Heart left ventricle (tissue), 16 donors: ENCODE measurements at places on chromosomes 13 and 19. TPM values are rescaled to one million over a fixed set of nuclear protein-coding genes. Genes with fewer than 3 reads are reported as not detected.

DNA sequence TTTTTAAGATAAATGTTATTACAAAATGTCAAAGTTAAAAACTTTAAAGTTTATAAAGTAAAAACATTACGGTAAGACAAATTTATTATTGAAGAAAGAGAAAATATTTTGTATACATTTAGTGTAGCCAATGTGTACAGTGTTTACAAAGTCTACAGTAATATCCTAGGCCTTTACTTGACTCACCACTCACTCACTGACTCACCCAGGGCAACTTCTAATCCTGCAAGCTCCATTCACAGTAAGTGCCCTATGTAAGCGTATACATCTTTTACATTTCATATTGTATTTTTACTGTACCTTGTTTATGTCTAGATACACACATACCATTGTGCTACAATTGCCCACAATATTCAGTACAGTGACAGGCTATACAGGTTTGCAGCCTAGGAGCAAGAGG is 448.2 kb downstream of the KCTD12 start:
- no peak for DNase-seq

DNA sequence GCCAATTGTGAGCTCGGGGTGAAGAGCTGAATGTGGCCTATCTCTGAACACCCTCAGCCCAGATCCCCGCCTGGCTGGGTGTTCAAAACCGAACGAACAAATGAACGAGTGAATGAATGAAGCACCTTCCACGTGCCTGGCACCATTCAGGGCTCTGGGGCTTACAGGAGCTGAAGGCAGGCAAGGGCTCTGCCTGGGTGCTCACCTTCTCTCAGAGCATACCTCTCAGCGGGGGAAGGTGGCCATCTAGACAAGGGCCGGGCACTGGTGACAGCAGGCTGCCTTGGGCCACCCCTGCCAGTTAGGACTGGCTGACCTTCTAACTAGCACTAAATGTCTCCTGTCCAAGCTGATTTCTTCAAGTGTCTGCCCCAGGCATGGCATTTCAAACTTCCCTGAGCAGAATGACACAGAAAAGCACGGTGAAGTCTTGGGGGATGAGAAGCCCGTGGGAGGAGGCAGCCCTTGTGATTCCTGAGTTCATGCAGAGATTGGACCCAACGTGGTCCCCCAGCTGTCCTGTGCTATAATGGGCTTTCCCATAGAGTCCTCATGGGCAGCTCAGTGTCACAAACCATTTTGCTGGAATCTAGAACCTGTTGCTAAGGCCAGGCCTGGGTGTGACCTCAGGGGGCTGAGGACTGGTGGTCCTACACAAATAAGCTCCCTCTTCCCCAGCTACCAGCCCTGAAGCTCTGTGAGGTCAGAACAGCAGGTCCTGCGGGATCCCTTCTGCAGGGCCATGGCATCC is 27.9 kb upstream of the VSTM2B start:
- DNase-seq = no peak

DNA sequence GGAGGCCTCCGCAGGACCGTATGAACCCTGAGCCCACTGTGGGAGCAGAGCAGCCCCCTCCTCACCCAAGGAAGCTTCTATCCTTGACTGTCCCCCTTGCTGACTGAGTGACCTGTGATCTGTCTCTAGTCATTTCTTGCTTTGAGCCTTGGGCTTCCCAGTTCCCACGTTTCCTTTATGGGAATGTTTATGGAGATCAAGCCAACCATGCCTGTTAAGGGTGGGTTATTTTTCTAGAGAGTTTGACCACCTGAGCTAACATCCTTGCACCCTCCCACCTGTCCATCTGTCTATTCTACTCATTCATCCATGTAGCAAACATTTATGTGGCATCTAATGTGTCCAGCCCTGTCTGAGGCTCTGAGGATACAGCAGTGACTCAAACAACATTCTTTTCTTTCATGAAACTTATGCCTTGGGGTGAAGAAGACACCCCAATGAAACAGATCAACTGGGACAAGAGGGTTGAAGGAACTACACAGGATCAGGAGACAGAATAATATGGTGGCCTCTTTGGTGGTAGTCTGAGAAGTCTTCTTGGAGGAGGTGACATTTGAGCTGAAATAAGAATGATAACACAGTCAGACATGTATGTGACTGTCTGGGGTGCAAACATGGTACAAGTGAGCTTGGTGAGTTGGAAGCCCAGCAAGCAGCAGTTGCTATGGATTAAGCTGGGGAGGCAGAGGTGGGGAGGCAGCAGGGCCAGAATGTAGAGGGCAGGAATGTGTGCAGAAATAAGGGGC is 30.5 kb downstream of the CERS4 start:
- no peak for DNase-seq

GRCh38 chr19:6828306-6828697 is 55.8 kb downstream of the VAV1 start:
- no peak for DNase-seq

- no peak for DNase-seq
These were observed 38.1 kb upstream of the RANBP3 start for GRCh38 chr19:6015841-6016545.

- no peak for DNase-seq
These were observed 37.1 kb downstream of the DZIP1 start for GRCh38 chr13:95607366-95607765.

DNA sequence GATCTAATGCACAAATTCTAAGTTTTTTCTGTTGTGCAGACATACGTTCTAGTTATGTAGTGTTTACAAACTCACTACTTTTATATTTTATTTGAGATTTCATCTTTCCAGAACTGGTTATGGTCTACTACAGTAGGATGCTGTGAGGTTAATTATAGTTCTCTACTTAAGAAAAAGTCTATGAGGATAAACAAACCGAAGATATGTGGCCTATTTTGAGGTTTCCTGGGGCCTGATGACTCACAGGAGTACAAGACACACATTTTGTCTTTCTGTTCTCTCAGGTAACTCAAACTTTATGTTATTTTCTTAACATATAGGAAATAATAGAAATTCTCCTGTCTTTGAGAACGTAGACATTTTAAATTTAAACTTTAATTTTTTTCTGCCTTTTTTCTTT is 45.1 kb downstream of the PCDH20 start:
- DNase-seq = no peak

- no peak for DNase-seq
These were observed 1431.9 kb upstream of the PCDH20 start for GRCh38 chr13:62847520-62847919.

GRCh38 chr13:113997845-113998751 is 24.2 kb upstream of the C13orf46 start:
- DNase-seq = peak; percentile 50

GRCh38 chr19:17296273-17296672 is 7.0 kb downstream of the ABHD8 start:
- DNase-seq = no peak

DNA sequence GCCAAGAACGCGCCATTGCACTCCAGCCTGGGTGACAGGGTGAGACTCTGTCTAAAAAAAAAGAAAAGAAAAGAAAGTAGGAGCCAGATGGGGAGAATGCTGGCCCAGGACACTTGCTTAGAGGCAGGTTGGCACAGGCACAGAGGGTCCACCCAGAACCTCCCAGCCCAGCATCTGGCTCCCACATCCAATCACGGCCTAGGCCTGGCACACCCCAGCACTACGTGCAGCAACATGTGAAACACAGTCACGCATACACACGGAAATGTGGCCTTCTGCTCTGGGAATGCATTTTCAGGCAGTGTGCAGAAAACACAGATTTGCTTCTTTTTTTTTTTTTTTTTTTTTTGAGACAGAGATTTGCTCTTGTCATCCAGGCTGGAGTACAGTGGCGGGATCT is 20.9 kb upstream of the FOSB start:
- no peak for DNase-seq

DNA sequence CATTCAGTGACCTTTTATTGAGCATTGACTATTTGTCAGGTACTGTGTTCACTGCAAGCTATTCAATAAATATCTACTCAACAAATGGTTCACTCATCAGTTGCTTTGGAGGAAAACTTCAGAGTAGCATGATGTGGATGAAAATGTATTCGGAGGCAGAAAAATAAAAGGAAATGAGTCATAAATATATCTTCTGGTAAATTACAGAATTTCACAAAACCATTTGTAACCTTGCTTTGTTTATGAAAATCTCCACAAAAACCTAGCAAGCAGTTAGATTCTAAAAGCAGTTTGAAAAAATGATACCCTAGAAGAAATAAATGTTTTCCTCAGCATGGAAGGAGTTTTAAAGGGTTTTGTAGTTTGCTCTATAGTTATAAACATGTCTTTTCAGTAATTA is 399.6 kb downstream of the LMO7 start:
- DNase-seq = no peak

DNA sequence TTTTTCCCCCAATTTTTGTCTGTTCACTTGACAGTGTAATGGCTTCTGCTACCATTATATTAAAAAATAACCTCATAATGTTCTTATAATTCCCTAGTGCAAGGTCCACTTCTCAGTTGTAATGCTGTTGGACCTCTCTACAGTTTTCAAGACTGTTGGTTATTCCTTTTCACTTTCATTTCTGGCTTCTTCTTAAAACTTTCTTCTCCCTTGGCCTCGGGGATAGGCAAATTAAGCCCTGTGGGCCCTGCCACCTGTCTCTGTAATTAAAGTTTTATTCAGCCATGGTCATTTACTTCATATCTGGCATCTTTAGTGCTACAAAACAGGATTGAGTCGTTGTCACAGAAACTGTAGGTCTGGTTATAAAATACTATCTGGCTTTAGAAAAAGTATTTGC is 313.5 kb downstream of the KLF12 start:
- DNase-seq = no peak

GRCh38 chr19:16330368-16330801 is 5.8 kb downstream of the KLF2 start:
- DNase-seq = peak; percentile 75

DNA sequence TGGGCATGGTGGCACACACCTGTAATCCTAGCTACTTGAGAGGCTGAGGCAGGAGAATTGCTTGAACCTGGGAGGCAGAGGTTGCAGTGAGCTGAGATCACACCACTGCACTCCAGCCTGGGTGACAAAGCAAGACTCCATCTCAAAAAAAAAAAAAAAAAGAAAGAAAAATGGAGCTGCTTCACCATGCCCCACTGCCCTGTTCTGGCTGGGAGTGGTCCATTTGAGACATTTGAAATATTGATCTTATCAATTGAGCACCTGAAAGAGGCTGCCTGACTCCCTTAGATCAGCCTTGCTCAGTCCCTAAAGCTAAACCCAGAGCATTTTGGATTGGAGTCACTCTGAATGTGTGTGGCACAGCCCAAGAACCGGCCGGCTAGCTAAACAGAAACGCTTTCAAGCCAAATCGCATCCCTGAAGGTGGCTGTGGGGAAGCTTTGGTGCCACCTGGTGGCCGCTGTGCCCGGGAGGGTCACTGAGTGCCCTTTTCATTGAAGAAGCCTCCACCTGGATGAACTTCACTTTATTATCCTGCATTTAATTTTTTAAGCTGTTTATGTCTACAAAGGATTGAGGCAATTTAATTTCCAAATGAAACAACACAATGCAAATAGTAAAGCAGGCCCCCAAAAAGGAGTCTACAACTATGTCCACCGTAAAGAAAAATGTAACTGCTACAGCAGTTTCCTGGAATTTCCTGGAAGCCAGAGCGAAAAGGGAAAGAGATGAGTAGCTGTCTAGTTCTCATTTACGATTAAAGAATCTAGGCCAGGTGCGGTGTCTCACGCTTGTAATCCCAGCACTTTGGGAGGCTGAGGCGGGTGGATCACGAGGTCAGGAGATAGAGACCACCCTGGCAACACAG is 53.1 kb upstream of the SERPINE3 start:
- peak; percentile 79 for DNase-seq

DNA sequence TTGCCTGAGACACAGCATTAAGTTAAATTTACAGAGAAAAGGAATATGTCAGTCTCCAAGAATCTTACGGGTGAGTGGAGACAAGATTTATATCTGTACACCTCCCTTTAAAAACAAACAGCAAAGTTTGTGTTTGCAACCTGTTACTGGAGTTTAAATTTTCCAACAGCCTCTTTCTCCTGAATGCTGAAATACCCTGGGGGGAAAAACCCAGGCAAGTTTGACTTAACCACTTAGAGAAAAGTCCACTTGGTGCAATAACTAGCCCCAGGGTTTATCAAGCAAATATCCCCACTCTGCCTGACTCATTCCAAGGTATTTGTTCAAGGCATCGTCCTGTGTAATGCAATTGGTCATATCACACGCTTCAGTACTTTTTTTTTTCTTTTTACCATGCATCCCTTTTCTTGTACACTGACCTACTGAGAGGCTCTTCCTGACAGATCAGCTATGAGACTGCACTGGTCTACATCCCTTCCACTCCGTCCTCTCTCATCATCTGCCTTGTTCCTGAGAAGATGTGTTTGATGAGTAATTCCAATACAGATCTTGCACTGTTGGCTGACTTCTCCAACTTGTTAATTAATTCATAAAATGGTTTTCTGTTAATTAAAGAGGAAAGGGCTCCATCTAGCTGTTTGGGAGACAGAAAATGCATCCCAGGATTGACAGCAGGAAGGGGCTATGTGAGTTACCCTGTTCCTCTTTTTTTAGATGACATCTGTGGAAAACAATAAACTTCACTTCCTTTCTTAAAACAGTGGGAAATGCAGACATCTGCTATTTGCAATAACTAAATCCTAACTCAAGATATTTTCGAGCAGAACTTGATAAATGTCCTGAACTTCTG is 212.5 kb upstream of the IRS2 start:
- DNase-seq = no peak

- DNase-seq = peak; percentile 15
These were observed 98.2 kb downstream of the OLFM4 start for GRCh38 chr13:53126841-53127245.

ZNF285 gene
- 3.8 TPM for total RNA-seq

IL11 gene
- total RNA-seq = not detected

SYNGR4 gene
- total RNA-seq = not detected

OR7A17 gene
- total RNA-seq = not detected

SULT2B1 gene
- total RNA-seq = not detected

SULT2A1 gene
- total RNA-seq = not detected

PPFIA3 gene
- total RNA-seq = 6.1 TPM
